ENCODE measurements at places on chromosomes 12 and 14.

- no peak for DNase-seq
Observed at GRCh38 chr12:103313894-103314293, 181.9 kb downstream of the C12orf42 start.

DNA sequence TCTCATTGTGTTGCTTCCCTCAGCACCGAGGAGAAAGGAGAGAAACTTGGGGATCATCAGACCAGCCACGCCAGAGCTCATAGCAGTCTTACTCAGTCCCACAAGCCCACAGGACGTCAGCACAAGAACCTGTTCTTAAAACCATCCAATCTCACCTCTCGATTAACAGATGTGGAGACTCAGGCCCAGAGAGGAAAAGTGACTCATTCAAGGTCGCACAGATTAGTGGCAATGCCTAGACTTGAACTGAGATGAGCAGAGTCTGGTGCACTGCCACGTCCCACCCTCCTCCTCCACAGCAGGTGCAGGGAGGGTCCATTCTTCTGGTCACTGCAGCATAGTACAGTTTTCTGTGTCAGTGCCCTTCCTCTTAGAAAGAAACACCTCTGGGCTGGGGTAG, 154.9 kb upstream of the PZP start:
- DNase-seq: no peak

DNA sequence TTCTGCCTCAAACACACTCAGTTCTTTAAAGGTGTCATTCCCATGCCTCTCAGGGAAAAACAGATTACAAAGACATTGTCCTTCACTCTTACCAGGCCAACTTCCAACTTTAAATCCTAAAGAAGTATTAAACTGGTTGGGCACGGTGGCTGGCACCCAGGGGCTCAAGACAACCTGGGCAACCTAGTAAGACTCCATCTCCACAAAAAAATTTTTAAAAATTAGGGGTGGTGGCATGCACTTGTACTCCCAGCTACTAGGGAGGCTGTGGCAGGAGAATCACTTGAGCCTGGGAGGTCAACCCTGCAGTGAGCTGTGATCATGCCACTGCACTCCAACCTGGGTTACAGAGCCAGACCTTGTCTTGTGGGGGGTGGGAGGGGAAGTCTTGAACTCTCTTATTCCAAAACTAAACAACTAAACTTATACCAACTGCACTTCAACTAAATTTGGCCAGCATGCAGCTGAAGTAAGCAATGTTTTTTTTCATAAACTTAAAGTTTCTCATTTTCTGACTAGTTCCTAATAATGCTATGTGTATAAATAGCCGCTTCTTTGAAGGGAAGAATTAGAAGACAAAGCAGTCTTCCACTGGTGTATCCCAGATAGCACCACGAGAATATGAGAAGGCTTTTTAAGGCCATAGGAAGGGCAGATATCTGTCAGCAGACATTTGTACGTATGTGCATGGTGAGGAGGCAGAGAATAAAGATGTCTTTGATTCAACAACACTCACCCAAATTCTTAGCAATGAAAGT, 2.4 kb downstream of the SLC11A2 start:
- no peak for DNase-seq

GRCh38 chr14:39315859-39316444, 82.2 kb downstream of the MIA2 start:
- DNase-seq: no peak

GRCh38 chr12:12803186-12803585, 10.0 kb upstream of the DDX47 start:
- DNase-seq: peak; percentile 44

DNA sequence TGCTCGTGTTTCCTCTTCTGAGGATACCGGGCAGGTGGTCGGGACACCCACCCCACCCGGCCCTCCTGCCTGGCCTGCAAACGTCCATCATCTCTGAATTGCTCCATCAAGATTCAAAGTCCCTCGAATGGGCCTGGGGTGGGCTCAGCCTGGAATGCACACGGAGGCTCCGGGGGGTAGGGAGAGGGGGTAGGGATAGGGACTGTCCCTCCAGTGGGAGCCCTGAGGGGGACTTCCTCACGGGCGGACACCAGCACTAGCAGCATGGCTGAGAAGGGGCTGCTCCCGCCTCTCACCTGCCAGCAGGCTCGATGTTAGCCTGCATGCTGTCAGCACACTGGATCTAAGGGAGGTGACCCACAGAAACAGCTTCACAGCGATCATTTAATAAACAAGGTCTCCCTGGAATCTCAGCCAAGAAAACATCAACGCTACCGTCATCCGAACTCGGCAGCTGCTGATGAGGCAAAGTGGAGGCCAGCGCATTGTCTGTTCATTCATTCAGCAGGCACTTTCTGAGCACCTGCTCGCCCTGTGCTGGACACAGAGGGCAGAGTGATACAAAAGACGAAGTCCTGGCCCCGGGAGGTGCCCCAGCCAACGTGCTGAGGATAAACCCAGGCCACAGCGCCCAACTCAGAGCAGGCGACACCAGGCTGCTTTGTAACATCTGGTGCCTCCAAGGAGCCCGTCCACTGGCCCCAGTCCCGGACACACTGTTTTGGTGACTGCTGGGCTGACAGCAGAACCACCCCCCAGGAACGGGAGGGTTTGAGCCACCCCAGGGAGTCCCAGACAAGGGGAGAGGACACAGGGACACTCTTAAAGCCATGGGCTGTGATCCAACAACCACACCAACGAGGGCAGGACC, 6.3 kb downstream of the TMEM179 start:
- DNase-seq: no peak

DNA sequence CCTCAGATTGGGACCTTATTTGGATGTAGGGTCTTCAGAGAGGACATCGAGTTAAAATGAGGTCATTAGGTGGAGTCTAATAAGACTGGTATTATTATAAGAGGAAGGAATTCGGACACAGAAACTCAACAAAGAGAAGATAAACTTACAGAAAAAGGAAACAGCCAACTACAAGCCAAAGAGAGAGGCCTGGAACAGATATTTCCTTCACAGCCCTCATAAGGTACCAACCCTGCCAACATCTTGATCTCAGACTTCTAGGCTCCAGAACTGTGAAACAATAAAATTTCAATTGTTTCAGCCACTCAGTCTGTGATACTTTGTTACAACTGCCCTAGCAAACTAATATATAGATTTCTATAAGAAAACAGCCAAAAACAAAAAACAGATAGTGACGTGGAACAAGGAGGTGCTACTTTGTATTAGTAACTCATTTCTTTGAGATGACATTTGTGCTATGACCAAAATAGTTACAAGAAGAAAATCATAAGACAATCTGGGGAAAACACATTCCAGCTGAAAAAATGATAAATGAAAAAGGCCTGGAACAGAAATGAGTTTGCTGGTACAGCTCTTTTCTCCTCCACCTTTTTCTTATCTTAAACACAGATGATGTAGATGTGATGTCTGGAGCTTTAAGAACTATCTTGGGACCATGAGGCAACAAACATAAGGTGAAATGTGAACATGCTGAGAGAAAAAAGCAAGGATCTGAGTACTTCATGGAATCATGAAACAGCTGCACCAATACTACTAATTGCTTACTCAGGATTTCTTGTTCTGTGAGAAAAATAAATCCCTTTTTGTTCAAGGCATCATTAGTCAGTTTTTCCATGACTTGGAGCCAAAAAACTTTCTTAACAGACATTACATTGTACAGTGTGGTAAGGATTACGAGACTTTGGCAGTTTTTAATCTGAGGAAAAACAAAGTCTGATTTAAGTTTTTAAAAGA, 243.2 kb downstream of the ANO6 start:
- no peak for DNase-seq

GRCh38 chr12:25256826-25257225, 6.1 kb upstream of the KRAS start:
- DNase-seq: no peak

DNA sequence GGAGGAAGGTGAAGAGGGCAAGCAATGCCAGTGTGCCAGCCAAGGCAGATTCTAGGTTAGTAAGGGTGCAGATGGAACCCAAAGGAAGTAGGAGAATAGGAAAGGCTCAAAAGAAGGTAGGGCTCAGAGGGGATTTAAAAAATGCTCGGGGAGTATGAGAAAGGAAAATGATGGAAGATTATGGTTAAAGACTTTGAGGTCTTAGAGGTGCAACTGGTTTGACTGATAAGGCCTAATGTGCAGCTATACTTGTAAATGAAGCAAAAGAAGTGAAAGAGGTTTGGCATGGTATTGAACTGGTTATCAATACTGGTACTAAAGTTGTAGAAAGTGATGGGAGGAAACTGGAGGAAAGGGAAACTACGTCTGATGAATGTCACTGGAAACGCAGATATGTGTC, 94.7 kb downstream of the RPS6KA5 start:
- no peak for DNase-seq

- no peak for DNase-seq
Observed at GRCh38 chr12:131882804-131883520, 11.5 kb upstream of the ULK1 start.

Data from AG09309 (cell line).